ENCODE measurements at places on chromosomes 13 and 19.

DNA sequence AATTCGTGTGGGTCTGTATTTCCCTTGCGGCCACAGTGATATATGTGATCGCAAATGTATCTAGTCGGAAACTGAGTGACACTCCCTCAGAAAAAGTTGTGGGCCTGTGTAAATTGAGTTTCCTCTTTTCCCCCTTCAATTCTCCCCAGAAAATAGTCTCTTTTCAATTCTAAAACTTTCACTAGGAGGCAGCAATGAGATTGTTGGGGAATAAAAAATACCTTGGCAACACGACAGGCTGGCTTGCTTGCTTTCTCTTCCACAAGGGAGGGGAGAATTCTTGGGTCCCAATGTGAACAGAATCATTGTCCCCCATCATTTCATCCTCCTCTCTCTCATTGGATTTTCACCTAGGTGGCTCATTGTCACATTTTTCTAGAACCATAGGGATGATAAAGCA lies 3.7 kb upstream of the SOX21 start:
- no peak for DNase-seq

DNA sequence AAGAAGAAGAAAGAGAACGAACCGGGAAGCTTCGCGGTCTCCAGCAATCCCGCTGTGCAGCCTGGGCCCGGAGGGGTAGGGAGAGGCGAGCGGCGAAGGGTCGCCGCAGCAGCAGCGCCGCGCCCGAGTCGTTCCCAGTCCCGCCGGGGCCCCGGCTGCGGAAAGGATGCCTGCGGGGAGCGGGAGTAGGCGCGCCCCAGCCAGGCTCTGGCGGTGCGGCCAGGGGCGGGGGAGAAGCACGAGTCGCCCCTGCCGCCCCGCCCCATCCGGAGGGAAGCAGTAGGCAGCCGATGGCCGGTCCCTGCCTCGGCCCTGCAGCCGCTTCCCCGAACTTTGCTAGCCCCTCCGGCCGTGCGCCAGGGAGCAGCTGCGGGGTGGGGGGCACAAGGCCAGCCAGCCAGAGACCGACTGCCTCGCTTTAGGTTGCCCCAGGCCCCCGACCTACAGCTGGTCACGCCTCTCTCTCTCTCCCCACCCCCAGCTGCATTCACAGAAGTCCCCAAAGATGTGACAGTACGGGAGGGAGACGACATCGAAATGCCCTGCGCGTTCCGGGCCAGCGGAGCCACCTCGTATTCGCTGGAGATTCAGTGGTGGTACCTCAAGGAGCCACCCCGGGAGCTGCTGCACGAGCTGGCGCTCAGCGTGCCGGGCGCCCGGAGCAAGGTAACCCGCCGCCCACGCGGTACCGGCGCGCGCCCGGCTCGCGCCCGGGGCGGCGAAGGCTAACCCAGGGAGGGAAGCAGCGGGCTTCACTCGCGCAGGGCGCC lies 1.1 kb downstream of the VSTM2B start:
- peak; percentile 53 for DNase-seq

DNA sequence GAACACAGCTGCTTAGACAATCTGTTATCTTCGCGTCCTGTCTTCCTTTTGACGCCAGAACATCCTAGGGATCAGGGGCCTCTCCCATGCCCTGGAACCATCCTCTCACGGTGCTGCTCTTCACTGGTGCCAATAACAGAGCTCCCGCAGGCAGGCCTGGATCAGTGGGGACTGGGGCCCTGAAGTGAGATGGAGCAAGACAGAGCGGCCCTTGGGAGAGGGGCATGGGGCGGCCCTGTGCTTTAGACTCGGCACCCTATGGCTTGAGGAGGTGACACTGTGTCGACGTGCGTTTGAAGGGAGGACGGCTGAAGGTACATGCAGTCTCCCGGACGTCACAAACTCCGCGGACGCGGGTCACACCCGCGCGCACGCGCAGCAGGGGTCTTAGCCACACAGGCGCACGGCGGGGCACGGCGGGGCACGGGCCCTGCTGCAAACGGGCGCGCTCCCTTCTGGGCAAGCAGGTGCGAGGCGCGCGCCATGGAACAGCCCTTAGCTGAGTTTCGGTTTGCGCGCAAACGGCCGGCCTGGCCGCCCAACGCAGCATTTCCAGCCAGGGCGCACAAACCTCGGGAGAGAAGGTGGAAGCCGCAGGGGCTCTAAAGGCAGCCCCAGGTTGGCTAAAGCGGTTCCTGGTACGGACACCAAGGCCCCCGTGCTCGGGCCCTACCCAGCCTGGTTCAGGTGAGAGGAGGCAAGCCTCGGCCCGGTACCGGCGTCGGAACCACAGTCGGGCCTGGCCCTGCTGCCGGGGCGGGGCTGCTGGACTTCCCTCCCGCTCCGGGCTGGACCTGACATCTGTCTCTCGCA lies 16.5 kb upstream of the RNF17 start:
- DNase-seq = peak; percentile 17

GRCh38 chr13:44397766-44398223 lies 24.2 kb downstream of the SERP2 start:
- DNase-seq = no peak

DNA sequence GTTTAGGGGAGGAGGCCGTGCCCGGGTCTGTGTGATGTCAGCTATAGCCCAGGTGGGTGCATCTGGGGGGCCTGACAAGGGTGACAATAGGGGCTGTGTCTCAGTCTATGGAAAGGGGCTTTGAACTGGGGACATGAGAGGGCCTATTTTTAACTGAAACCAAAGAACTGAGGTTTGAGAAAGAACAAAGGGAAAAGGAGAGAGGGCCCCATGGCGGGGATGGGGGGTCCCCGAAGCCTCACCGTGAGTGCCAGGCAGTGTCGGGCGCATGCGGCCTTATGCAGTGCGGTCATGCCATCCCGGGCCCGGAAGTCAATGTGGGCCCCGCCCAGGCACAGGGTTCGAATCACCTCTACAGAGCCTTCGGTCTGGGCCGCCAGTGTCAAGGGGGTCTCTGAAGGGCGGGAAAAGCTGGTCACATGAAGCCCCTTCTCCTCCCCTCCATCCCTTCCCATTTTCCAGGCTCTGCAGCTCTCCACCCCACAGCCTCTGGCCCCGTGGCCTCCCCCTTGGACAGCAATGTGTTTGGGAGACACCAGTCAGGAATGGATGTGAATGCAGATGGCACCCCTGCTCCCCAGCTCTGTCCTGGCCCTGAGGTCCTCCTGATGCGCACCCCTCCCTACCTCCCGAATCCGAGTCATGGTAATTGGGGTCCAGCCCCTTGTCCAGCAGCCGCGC lies 5.9 kb downstream of the SHANK1 start:
- no peak for DNase-seq

DNA sequence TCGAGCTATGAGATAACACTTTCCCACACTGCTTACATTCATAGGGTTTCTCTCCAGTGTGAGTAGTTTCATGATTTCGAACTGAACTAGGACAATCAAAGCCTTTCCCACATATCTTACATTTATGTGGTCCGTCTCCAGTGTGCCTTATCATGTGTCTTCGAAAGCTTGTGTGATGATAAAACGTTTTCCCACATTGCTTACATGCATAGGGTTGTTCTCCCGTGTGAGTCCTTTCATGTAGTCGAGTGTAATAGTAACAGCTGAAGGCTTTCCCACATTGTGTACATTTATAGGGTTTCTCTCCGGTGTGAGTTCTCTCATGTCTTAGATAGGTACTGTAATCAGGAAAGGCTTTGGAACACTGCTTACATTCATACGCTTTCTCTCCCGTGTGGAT lies 16.3 kb downstream of the ZNF823 start:
- no peak for DNase-seq

GRCh38 chr13:76816394-76816793 lies 69.8 kb downstream of the KCTD12 start:
- DNase-seq = no peak

DNA sequence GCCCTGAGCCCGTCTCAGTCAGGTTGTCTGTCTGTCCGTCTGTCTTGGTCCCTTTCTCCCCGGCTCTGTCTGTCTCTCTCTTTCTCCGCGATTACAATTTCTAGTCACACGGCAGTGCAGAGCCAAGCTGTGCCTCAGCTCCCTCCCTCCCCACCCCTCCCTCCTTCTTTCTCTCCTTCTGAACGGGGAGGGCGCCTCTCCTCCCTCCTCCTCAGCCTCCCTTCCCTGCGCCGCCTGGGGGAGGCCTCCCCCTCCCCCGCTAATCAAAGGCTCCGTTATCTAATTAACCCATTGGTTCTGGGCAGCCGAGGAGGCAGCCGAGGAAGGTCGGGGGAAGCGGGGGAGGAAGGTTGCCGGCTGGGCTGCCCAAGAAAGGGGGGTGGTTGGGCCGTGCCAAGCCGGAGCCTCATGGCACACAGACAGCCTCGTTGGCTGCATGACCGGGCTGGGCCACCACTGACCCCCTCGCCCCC lies 16.5 kb downstream of the LRRC4B start:
- peak; percentile 75 for DNase-seq

DNA sequence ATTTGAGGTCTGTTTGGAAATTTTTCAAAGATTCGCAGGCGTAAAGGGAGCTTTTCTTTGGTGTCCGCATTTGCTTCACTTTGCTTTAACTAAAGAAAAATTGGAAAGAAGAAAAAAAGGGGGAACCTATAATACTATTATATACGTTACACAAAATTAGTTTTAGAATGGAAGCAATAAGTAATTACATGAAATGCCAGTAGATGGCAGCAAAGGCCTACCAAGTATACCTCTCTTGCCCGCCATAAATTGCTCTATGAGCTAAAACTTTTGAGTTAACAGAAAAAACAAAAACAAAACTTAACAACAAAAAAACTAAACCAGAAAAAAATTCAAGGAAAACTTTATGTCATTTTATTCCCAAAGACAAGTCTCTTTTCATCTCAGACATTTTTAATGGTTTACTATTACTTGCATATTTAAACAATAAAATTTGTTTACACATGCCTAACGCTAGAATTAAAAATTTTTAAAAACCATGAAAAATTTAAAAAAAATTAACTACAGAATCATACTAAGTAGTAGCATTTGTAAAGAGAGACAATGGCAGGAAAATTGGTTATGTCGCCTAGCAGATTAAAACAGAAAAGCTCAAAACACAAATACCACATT lies 271.4 kb downstream of the NALCN start:
- DNase-seq = peak; percentile 50

GRCh38 chr13:23081220-23081619 lies 99.6 kb upstream of the SGCG start:
- no peak for DNase-seq

- DNase-seq = no peak
Observed at GRCh38 chr19:37928527-37929286, 21.7 kb downstream of the SIPA1L3 start.

- DNase-seq = no peak
Observed at GRCh38 chr19:49746206-49746958, 16.7 kb downstream of the TSKS start.
